ENCODE measurements at places on chromosomes 1 and 21.

- peak; percentile 40 for DNase-seq
These were observed 10.8 kb upstream of the NFASC start for GRCh38 chr1:204859861-204860267.

- DNase-seq: peak; percentile 11
These were observed 1.1 kb downstream of the TOR1AIP1 start for GRCh38 chr1:179883040-179883744.

DNA sequence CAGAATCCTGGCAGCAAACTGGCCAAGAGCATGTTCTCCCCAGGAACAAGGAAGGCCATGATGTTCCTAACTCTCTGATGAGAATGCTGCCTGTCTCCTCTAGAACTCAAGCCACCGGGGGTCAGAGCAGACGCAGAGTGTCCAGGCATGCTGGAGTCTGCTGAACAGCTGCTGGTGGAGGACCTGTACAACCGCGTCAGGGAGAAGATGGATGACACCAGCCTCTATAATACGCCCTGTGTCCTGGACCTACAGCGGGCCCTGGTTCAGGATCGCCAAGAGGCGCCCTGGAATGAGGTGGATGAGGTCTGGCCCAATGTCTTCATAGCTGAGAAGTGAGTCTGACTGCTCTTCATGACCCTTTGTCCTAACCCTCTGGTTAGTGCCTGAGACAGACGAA lies 23.4 kb downstream of the STYXL2 start:
- DNase-seq: no peak

GRCh38 chr1:162912061-162912667 lies 51.2 kb upstream of the CCDC190 start:
- DNase-seq: no peak

DNA sequence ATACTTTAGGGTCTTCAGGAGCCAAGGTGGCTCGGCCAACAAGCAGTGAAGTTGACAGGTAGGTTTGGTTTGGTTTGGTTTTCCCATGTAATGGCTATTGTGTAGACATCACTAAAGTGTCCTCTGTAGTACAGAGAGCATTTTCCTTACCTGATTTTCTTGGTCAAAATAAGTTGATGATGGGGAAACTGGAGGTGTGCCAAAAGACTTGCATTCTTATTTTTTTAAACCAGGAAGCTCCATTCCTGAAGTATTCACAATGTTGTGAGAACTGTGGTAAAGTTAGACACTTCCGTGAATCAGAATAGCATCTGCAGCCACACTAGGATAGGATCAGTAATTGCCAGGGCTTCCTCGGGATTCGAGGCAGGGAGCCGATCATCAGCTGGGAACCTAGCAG lies 2.9 kb downstream of the ZBTB37 start:
- peak; percentile 19 for DNase-seq

GRCh38 chr1:9317591-9318417 lies 25.1 kb downstream of the SPSB1 start:
- no peak for DNase-seq

DNA sequence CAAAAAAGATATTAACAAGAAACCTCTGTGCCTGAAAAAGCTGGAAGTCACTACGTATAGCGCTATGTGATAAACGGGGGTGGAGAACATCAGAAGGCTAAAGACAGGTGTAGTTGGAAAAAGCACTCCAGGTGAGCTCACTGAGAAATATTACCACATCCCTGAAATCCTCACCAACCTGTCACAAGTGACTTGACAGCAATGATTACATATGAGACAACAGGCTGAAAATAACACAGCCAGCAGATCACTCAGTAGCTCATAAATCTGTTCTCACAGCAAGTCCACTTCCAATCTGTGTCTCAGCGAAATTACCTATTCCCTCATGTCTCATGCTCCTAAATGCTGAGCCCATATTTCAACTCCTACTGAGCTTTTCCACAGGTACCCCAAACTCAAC lies 120.5 kb downstream of the UBR4 start:
- DNase-seq: no peak

DNA sequence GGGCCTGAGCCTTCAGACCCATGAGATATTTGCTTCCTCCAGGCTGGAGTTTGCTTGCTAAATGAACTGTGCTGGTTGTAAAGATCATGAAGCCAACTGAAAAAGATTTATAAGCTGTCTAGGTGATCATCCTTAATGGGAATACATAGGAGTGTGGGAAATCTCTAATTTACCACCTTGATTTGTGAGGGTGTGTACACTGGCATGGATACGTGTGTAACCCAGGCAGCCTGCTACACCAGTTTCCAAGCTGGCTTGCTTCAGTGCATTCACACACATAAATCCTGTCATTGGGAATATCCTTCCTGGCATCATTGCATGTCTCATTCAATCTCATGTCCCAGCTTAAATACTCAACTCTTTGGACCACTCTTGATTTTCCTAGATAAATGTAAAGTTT lies 57.6 kb upstream of the GNG12 start:
- no peak for DNase-seq

DNA sequence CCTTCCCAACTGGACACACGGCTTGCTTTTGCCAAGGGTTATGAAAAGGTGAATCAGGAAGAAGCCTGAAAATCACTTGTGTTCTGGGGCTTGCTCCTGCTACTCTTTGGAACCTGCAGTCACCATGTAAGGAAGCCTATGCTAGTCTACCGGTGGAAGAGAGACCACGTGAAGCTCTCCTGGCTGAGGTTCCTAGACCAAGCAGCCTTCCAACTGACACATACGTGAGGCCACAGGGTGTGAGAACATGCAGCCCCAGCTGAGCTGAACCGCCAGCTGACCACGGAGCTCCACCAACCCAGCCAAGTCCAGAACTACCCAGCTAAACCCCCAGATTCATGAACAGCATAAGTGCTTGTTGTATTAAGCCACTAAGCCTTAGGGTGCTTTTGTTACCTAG lies 72.8 kb upstream of the KRTAP19-8 start:
- DNase-seq: no peak

DNA sequence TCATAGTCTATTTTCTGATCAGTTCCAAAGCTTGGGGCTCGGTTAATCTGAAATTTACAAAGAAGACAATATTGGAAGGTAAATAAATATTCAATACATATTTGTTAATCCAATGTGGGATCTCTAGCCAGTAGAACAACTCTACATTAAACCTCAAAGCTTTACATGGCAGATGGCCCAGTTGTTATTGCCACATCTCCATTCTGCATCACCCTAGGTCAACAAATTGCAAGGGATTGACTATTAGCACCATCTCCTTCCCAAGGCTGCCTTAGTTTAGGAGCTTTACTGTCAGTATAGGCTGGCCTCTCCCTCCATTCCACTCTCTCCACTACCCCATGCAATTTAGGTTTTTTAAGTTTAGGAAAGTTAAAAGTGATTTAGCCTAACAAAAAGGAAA lies 69.7 kb downstream of the TTLL7 start:
- DNase-seq: no peak

DNA sequence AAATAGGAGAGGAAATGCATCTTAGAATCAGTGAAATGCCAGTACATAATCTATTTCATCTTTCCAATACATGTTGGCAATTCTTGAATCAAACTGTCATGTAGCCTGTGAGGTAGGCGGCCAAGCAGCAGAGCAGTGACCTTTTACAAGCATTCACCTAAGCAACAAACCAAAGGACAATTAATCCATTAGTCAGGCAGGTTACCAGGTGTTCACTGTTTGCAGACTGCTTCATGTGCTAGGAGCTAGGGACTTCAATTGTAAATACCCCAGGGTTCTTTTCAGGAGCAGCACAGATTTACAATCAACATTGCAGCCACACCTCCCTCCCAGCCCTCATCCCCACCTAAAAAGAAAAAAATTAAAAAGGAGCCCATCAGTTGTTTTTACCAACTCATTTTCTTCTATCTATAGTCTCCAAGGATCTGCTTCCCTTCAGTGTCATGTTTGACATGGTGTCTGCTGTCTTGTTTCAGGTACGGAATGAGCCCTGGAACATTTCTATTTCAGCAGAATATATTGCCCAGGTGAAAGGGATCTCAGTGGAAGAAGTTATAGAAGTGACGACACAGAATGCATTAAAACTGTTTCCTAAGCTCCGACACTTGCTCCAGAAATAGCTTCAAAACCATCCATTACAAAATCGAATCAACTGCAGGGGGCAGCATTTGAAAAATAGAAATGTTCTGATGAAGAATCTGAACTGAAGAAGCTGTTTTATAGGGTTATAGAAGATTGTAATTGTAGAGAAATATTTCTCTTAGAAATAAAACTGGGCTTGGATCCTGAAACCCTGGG lies 23.0 kb downstream of the TATDN3 start:
- DNase-seq: peak; percentile 44

DNA sequence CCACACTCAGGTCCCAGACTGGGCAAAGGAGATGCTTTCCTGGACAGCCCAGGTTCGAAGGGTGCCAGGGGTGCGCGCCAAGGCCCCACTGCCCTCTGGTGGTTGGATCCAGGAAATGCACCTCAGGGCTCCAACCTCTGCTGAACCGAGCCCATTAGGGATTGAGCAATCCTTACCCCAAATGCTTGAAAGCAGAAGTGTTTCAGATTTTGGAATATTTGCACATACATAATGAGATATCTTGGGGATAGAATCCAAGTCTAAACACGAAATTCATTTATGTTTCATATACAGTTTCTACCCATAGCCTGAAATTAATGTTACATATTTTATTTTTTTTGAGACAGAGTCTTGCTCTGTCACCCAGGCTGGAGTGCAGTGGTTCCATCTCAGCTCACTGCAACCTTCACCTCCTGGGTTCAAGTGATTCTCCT lies 57.4 kb downstream of the SLC9A1 start:
- DNase-seq: peak; percentile 75

GRCh38 chr1:94032637-94033036 lies 88.3 kb downstream of the ABCA4 start:
- no peak for DNase-seq

GRCh38 chr1:198491028-198491427 lies 49.5 kb downstream of the ATP6V1G3 start:
- no peak for DNase-seq

DNA sequence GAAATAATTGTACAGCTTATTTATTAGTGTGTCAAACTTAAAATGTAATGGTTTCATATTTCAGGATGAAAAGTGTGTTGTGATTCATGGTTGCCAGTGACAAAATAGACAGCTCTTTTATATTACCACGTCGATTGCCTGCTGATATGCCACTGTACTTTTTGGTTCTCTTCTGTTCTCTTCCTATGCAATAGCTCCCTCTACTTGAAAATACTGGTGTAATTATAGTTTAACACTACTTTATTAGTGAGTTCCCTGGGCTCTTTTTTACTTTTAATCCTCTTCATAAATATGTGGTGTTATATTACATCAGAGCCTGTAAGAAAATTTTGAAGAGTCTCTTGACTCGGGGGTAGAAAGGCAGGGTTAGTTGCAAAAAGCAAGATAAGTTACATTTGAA lies 111.3 kb downstream of the PATJ start:
- DNase-seq: peak; percentile 45
